ENCODE measurements at places on chromosomes 2 and 18.

DNA sequence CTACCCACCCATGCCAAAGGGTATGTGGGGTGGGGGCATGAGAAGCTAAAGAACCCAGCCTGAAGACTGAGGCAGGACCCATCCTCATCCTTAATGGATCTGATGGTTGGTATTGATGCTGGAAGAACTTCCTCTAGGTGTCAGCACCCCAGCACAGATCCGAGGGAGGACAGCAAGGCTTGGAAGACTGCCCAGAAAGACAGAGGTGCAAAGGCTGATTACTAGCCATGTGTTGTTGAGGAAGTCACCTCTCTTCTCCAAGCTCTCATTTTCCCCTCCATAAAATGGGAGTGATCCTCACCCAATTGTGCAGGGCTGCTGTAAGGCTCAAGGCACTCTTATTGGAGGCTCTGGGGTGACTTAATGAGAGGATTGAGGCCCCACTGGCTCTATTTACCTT, 256.5 kb downstream of the CELF4 start:
- DNase-seq, result no peak

DNA sequence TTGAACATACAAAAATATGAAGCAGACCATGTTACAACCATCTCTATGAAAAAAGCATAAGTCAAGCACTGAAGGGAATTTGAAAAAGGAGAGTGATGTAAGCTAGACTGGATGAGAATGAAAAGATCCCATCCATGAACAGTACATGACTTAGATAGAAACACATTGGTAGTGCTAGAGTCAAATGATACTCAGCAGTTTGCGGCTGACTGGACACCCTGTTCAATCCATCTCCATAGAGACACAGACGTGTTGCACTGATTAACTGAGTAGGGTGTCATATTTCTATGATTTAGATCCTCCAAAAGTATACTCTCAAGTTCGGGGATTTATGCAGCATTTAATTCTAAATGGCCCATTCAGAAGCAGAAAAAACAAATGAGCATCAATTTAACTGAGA, 674.3 kb upstream of the NRXN1 start:
- no peak for DNase-seq

DNA sequence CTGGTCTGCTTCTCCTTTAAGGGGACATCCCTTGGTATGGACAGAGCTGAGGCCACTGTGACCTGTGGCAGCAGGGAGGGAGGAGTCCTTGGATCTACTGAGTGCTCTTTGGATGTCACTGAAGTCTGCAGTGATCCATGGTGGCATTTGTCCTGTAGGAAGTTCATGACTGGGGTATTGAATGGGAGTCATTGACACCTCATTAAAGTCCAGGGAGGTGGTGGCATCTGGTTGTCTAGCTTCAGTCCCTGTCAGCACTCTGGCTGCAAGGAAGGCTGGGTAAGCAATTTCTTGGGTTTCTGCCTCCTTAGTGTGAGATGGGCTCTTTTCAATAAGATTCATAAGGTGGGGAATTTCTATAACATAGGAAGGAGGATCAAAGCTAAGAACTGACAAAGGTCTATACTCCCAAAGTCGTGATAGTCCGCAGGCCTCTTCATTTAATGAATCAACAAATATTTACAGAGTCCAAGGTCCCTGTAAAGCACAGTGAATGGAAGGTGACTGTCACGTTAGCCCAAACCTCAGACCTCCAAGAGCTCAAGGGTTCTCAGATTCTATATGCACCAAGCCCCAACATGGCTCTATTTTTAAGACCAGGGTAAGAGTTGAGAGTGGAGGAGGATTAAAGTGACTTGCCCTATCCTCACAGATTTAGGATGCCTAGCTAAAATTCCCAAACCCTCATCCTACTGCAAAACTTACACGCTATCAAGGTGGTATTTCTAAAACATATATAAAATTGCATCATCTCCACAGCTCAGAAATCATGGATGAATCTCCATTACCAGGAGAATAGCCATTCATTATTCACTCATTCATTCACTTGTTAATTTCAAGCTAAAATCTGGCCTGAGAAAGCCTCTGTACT, 40.2 kb downstream of the THNSL2 start:
- DNase-seq, result no peak

DNA sequence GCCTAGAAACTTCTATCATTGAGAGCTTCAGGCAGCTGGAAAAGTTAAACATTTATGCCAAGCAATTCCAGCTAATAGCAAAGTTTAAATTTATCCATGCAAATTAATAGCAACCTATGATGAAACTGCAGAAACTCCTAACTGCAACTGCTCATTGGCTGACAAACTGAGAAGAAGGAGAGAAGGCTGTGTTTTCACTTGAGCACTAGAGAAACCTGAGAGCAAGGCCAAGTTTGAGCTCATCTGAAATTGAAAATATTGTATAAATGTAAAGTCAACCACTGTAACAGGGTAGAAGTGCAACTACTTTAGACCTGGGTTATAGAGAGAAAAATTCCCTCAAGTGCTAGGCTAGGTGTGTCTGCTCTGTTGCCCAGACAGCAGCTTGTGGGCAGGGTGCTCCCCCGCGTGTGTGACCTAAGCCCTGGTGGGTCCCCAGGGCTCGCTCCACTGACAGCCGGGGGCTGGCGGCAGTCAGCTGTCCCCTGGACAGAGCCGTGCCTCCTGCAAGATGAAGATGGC, 50.2 kb downstream of the CABYR start:
- DNase-seq, result no peak

- no peak for DNase-seq
Measured at GRCh38 chr18:24214913-24215312, 76.1 kb downstream of the CABYR start.

- DNase-seq, result no peak
Measured at GRCh38 chr2:1677821-1678165, 66.5 kb downstream of the PXDN start.

- DNase-seq, result no peak
Measured at GRCh38 chr2:176793792-176794191, 418.8 kb upstream of the HNRNPA3 start.

- DNase-seq, result no peak
Measured at GRCh38 chr2:230178546-230179485, 41.0 kb downstream of the SP110 start.

DNA sequence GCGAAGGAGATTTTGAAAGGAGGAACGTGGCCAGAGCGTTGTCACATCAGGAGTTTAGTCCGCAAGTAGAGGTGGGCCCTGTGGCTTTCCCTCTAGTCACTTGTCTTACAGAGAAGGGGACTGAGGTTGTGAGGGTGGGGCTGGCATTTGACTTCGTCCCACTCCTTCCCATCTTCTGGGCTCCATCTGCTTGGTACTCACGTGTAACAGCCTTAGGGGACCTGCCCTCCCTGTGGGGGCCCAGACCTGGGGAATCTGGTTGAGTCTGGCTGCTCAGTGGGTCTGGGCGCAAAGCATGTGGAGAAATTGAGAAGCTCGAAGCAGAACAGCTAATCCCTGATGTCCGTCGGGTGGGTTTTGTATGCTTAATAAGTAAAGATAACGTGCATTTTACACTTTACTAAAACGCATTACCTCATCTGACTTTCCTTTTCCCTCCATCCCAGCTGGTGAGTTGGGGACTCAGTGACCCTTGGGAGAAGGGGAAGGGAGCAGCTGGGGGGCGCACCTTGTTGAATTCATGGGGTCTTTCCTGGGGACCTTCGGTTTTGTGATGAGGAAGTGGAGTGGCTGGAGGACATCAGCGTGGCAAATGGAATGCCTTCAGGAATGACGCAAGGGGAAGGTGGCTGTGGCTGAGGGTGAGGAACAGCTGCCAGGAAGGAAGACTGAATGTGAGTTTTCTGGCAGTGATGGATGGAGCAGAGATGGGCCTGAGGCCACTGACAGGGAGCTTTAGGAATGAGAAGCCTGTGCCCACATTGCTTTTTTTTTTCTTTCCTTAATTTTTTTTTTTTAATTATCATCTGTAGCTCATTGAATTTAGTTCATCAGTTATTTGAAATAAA, 44.8 kb downstream of the ASAP2 start:
- DNase-seq, result no peak

DNA sequence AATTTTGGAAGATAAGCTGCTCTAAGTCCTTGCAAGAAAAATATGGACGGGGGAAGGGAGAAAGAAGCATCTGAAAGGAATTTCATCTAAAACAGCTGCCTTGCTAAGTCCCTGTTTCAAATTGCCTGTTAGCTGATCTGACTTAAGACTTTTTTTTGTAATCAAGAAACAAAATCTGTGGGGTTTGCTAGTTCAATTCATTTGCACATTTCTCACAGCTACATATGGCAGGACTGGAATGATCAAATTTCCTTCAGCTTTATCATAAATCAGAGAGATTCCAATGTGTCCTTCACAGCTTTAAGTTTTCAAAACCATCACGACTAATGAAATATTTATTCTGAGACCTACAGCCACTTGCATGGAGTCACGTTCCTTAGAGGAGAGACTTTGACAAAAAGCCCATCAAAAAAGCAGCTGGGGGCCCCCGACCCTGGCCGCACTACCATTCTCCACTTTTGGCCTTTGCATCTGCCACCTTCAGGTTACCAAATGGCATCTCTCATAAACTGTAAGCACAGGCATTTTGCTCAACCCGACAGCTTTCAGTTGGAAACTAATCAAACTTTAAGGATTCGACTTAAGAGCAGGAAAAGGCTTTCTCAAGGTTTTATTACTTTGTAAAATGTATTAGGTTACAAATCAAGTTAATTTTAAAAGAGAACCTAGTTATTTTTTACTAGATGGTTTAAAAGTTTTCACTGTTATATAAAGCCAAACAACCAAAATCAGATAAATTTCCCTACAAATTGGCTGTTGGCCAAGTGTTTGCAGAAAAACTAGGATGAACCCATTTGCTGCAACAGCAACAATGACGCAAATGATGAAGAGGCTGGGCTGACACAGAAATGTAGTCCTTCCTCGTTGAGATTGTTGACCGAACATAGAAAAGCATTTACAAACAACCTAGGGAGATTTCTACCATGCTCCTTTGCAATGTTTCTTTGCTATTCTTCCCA, 100.4 kb upstream of the RND3 start:
- DNase-seq, result no peak

GRCh38 chr2:162293122-162293786, 25.2 kb downstream of the IFIH1 start:
- DNase-seq, result no peak

DNA sequence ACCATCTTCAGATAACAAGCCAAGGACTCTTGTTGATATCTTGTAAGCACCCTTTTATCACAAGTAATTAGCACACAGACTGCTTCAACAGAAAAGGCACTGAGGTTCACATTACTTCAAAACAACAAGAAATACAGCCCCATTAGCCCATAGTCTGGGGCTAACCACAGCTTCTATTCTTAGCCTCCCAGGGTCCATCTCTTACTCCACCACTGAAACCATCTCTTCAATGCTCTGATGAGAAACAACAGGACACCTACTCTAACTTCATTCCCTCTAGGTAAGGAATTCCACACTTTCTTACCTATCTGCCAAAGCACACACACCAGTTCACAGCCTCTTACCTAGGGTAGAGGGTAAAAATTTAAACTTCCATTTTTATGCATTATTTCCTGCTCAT, 26.4 kb upstream of the CYTIP start:
- DNase-seq, result no peak

GRCh38 chr2:38159597-38159996, 83.6 kb upstream of the CYP1B1 start:
- DNase-seq, result no peak

DNA sequence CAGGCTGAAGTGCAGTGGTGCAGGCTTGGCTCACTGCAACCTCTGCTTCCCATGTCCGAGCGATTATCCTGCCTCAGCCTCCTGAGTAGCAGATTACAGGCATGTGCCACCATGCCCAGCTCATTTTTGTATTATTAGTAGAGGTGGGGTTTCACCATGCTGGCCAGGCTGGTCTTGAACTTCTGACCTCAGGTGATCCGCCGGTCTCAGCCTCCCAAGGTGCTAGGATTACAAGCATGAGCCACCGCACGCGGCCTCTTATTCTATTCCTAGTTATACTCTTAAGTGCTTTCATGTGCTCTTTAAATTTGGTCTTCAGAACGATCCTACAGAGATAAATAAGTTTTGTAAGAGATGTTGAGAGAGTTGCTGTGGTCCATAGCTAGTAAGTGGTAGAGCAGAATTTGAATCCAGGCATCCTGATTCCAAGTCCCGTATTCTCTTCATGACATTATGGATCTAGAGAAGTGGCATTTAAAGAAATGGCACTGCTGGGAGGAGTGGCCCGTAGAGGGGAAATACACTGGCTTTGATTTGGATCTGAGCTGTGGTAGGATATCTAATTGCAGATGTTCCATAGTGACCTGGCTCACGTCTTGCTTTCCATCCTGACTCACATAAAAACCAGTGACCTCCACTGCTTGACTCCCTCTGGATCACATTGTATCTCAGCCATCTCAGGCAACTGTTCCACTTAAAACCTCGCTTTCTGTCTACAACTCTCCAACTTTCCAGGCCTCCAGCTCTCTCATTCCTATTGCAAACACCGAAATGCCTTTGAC, 22.8 kb upstream of the ME2 start:
- DNase-seq, result no peak

- DNase-seq, result no peak
Measured at GRCh38 chr2:86557836-86558235, 5.4 kb downstream of the CHMP3 start.

DNA sequence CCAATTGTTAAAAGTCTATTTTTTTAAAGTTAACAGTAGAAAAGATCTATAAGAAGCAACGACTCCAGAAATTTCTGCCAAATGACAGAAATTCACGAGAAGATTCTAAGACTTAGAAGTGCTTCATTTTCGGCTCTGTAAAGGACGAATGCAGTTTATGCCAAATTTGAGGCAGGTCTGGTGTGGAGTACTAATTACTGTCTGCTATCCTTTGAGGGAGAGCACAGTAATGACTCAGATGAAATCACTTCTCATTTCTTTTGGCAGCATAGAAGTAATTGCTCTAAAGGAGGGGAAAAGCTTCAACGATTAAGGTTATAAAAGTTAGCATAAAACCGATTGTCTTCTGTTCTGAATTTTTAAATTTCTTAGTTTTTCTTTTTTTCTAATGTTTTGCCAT, 11.4 kb downstream of the G6PC2 start:
- DNase-seq, result no peak

Data from activated T-cell treated with anti-CD3 and anti-CD28 coated beads for 4 hours (primary cell).